GM12864 (cell line): ENCODE measurements at places on chromosomes 11 and 22.
A peak's percentile ranks its signal among the peaks of the same experiment; 100 is the strongest.

DNA sequence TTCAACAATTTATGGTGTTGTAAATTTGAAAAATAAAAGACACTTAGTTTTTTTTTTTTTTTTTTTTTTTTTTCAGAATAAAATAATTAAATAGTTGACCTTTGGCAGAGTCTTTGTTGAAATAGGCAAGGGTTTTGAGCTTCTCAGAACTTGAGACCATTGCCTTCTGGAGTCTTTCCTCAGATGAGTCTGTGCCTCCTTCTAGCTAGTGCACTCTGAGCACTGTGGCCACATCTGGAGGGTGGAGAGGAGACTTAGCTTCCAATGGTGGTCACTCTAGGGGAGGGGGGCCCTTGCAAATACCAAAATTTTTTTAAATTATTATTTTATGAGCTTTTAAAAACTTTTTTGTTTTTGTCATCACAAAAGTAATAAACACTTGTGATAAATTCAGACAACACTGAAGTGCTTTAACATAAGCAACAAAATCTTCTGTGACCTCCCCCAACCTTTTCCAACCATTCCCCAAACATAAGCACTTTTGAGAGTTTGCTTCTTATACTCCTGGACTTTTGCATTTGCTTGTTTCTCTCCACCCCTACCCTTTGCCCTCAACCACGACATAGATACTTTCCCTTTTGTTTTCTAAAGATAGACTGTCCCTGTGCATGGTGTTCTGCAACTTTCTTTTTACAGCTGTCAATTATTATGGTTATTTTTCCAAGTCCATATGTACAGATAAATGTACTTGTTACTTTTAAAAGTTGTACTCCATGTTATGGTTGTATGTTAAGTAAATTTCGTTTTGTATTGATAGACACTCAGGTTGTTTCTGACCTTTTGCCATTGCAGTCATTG, 41.1 kb downstream of the BMAL1 start:
- DNase-seq = no peak

DNA sequence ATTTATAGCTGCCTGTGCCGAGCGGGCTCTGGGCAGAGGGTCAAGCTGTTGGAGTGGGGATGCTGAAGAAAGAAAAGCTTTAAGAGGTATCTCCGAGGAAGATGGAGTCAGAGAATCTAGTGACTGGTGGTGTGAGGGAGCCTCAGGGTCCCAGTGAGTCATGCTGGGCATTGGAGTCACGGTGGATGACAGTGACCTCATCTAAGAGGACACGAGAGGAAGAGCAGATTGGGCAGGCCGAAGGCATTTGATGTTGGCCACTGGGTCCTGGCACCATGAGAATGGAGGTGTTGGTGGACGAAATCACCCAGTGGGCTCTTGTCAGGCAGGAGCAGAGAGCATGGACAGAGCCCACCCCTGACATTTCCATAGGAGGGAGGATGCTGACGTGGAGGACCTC, 68.4 kb downstream of the TBC1D22A start:
- no peak for DNase-seq

DNA sequence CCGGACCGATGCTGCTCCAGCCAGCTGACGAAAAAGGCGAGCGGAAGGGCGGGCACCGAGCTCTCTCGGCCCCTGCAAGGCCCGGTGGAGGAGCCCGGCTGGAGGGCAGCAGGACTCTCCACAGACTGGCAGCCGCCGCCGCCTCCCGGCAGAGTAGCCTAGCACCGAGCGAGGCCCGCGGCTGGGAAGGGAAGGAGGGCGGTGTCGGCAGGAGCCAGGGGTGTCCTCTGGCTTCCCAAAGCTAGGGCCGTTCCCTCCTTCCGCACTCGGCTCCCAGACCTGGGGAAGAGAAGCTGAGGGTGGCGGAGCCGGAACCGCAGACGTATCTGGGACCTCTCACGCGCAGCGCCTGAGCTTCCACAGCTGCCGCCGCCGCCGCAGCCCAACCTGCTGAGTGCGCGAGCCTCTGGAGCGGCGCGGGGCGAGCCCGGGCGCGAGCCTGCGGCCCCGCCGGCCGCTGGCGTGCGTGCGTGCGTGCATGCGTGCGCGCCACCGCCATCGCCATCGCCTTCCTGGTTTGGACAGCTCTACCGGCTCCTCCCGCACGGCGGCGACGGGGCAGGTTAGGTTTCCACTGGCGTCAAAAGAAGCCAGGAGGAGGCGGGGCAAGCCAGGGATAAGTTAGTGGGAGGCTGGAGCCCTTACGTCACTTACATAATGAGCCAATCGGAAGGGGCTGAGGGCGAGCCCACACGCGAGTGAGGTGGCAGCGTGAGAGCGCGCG, at the start of gene RAB6A:
TSS of gene RAB6A (minus strand) at position 396 of the 724 bp plus-strand sequence. CDS start 439 bp downstream, outside the sequence.
- DNase-seq = peak; percentile 99

DNA sequence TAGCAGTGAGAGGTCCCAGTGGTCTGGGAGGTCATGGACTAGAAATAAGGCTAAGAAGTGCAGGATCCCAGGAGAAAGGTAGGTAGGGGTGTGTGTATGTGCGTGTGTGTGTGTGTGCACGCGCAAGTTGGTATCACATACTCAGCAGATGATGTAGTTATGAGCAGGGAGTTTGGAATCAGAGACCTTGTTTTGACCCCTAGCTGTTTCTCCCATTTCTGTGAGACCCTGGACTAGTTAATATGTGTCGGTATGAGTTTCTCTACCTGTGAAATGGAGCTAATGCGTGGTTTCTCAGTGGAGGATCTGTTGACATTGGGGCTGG, 1.3 kb downstream of the SERPING1 start:
- no peak for DNase-seq

GRCh38 chr11:62075438-62075837, 48.4 kb upstream of the INCENP start:
- no peak for DNase-seq

DNA sequence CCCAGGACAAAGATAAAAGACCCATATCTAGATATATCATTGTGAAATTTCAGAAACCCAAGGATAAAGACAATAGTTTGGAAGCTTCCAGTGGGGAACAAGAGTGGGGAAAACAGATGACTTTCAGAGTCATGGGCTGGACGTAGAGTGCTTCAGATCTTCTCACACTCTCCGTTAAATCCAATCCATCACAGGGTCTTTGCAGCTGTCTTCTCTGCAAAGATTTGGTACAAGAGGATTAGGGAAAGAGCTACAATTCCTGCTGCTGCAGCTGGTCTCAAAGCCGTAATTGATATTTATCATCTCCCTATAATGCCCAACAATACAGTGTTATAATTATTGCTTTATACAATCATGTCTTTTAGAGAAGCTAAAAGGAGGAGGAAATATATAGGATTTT, 63.4 kb upstream of the CLPB start:
- no peak for DNase-seq

- DNase-seq = no peak
Observed at GRCh38 chr11:5390210-5390609, 6.6 kb downstream of the OR51M1 start.

- no peak for DNase-seq
Observed at GRCh38 chr11:58429273-58429672, 1.4 kb upstream of the OR5B2 start.

DNA sequence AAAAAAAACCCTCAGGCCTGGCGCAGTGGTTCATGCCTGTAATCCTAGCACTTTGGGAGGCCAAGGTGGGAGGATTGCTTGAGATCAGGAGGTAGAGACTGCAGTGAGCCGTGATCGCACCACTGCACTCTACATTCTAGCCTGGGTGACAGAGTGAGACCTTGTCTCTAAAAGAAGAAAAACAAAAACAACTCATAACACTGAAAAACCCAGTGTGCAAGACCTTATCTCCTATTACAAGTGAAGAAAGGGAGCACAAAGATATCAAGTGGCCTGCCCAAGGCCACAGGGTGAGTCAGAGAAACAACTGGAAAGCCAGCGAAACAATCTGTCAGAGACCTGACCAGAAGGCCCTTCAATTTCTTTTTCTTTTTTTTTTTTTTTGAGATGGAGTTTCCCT, 2.5 kb downstream of the TXN2 start:
- DNase-seq = no peak

- DNase-seq = no peak
Observed at GRCh38 chr11:101129203-101129943, at the start of gene PGR. Gene PGR (minus strand): TSS chr11:101129813. CDS start chr11:101129070, 743 bp downstream.

DNA sequence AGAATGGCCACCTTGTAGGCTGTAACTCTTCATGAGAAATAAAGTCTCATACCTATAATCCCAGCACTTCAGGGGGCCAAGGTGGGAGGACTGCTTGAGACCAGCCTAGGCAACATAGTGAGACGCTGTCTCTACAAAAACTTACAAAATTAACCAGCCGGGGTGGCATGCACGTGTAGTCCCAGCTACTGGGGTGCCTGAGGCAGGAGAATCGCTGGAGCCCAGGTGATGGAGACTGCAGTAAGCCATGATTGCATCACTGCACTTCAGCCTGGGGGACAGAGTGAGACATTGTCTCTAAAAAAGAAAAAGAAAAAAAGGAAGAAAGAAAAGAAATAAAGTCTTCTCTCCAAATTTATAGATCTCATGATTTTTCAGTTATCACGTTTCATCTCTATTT, 4.2 kb upstream of the SLCO2B1 start:
- DNase-seq = no peak

- no peak for DNase-seq
Observed at GRCh38 chr11:101840704-101841103, 74.1 kb upstream of the CEP126 start.

- no peak for DNase-seq
Observed at GRCh38 chr11:128201009-128201408, 386.3 kb downstream of the ETS1 start.

- no peak for DNase-seq
Observed at GRCh38 chr11:2775083-2775625, 75.4 kb upstream of the KCNQ1OT1 start.

GRCh38 chr11:74097686-74098237, 73.0 kb downstream of the C2CD3 start:
- no peak for DNase-seq

- no peak for DNase-seq
Observed at GRCh38 chr11:9974375-9974774, 310.5 kb downstream of the SWAP70 start.

- DNase-seq = no peak
Observed at GRCh38 chr11:127651175-127651887, 650.8 kb upstream of the KIRREL3 start.

DNA sequence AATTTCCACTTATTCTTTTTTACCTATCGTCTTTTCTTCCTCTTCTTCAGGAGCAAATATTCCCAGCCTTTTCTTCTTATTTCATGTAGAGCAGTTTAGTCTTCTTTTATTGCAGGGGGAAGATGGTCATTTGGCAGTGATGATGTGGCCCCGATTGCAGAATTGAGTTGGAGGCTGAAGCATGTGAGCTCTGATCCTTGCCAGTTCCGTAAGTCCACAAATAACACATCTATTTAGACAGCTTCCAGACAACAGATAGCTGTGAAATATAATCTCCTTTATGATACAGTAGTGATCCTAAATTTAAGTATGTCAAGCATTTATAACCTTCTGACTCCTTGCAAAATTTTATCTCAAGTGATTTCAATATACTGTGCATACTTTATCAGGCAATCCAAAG, 27.5 kb downstream of the REXO2 start:
- DNase-seq = no peak

DNA sequence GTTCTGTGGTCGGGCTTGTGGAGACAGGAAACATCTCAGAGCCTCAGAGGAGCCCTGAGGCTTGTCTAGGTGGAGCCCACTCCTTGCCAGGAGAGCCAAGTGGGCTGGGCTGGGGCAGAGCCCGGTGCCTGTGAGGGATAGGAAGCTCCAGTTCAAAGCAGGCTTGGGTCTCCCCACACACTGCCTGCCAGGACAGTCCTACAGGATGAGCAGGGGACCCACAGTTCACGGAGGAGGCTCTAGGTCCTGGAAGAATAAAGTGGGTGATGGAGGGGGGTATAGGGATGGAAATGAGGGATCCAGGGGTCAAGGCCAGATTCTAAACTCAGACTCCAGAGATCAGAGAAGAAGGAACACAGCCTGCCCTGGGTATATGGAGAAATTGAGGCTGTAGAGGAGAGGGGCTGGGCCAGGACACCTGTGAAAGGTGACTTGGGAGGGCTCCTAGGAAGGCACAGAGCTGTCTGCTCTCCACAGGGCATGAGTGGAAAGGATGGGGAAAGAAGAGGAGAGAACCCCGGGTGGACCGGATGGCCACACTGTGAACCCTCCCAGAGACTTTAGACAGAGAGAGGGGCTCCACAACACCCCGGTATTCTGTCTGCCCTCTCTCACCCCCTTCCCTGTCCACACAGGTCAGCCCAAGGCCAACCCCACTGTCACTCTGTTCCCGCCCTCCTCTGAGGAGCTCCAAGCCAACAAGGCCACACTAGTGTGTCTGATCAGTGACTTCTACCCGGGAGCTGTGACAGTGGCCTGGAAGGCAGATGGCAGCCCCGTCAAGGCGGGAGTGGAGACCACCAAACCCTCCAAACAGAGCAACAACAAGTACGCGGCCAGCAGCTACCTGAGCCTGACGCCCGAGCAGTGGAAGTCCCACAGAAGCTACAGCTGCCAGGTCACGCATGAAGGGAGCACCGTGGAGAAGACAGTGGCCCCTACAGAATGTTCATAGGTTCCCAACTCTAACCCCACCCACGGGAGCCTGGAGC, 7.4 kb downstream of the IGLL5 start:
- no peak for DNase-seq

GRCh38 chr11:117632306-117632705, 164.7 kb downstream of the DSCAML1 start:
- DNase-seq = no peak

DNA sequence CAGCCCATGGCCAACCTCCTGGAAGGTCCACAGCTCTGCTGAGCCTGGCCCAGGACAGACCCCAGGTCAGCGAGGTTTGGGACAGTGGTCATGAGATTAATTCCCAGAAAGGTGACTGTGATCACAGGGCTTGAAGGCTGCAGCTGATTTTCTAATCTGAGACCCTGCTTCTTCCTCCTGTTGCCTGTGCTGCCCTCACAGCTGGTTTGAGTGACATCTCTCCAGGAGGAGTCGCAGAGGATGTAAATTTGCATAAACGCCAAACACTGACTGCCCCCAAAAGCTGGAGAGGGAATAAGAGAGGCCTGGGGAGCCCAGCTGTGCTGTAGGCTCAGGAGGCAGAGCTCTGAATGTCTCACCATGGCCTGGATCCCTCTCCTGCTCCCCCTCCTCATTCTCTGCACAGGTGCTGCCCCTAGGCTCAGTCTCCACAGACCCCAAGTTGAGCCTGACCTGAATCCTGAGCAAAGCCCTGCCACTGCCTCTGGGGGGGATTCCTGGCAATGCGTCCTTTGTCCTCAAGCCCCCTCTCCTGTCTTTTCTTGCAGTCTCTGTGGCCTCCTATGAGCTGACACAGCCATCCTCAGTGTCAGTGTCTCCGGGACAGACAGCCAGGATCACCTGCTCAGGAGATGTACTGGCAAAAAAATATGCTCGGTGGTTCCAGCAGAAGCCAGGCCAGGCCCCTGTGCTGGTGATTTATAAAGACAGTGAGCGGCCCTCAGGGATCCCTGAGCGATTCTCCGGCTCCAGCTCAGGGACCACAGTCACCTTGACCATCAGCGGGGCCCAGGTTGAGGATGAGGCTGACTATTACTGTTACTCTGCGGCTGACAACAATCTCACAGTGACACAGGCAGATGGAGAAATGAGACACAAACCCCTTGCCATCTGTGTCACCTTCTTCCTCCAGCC, 23.8 kb downstream of the GGTLC2 start:
- DNase-seq = no peak

GRCh38 chr11:120775986-120776951, 247.6 kb upstream of the TBCEL start:
- DNase-seq = no peak
